Fibroblast of skin of left quadriceps (primary cell): ENCODE measurements at places on chromosomes 12 and 14.

- DNase-seq: no peak
Measured at GRCh38 chr14:52266782-52267181, 716 bp upstream of the PTGDR start.

DNA sequence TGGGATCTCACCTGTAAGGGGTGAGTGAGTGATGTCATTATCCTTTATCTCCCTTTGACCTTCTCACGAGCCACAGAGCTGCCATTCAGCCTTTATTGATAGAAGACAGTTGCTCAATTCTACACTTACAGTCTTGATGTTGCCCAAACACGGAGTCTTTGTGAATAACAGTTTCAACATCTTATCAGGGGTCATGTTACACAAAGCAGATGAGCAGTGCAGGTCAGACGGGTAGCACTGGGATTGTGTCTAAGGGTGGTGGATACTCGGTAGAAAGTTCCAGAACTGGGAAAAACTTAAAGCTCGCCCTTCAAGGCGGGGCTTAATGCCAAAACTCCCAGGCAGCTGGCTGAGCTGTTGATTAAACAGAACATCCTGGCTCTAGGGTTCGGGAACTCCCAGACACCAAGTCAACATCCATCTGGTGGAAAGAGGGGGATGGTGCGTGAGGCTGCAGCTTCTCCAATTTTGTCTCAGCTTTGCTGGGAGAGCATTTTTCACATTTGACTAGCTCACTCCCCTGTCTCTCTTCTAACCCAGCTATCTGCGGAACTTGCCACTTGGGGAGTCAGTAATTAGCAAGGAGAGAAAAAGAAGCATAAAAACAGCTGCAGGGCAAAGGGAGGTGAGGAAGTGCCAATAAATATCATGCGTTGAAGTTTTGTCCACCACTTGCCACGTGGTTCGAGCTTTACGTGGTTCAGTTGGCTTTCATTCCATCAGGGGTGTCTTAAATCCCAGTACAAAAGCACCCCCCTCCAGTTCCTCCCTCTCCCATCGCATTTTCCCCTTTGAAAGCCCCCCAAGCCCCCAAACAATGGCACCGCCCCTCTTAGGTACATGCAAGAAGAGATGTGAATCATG lies 31.0 kb downstream of the FOXN4 start:
- no peak for DNase-seq

GRCh38 chr12:100289038-100289437 lies 22.1 kb downstream of the SCYL2 start:
- no peak for DNase-seq

DNA sequence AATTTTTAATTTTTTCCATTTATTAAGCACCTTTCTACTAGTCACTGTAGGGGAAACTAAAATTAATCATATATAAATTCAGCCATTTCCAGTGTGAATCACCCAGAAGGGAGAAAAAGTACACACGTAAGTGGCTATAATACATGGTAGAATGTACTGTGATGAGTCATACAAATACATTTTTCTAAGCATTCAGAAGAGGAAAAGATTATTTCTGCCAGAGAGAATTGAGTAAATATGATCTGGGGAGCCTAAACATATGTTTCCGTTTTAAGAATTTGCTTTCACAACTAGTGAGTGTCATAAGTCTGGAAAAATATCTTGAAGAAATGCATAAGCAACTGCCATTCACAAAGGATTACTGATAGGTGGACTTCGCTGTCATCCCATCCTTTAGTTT lies 102.8 kb downstream of the TGFB3 start:
- peak; percentile 92 for DNase-seq

DNA sequence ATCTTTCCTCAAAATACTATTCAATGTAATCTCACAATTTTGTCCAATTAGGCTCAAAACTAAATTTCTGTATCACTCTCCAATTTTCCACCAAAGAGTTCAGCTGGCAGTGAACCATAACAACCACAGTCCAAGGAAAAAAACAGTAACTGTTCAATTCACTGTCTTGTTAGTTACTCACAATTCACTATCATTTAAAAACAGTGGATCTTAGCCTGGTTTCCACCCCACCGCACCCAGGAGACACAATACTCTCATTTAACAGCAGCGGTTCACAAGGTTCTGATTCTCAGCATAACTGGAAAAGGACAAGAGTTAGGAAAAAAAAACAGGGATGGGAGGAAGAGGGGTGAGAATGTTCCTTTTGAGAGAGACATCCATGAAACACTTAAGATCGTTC lies 40.5 kb downstream of the MED13L start:
- DNase-seq: no peak

GRCh38 chr12:43318021-43318420 lies 234.0 kb downstream of the ADAMTS20 start:
- no peak for DNase-seq

GRCh38 chr14:103671911-103672310 lies 42.9 kb downstream of the KLC1 start:
- DNase-seq: no peak
